Cardiac fibroblast (primary cell): ENCODE measurements at places on chromosomes 7 and 10.

DNA sequence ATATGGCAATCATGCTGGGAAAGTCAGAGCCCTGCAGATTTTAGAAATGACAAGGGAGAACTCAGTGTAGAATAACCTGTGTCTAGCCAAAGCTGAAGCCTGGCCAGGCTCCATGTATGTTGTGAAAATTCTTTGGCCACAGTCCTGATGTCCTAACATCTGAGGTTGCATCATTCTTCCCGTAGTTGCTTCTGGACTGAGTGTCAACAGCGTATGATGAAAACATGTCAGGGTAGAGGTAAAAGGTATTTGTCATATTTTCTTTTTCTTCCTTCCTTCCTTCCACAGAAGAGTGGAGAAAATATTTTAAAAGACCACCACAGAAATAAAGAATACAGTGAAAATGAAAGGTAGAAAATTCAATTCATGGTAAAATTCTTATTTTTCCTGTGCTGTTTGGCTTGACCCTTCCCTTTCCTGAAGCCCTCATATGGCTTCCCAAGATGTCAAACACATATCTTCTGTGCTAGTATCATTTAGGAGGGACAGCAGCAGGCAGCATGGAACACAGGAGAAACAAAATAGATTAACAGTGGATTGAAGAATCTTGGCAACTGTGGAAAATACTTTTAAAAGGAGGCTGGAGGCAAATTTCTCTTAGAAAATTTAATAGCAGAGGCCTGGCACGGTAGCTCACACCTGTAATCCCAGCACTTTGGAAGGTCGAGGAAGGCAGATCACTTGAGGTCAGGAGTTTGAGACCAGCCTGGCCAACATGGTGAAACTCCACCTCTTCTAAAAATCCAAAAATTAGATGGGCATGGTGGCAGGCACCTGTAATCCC is 18.9 kb upstream of the NRBF2 start:
- DNase-seq = peak; percentile 98

DNA sequence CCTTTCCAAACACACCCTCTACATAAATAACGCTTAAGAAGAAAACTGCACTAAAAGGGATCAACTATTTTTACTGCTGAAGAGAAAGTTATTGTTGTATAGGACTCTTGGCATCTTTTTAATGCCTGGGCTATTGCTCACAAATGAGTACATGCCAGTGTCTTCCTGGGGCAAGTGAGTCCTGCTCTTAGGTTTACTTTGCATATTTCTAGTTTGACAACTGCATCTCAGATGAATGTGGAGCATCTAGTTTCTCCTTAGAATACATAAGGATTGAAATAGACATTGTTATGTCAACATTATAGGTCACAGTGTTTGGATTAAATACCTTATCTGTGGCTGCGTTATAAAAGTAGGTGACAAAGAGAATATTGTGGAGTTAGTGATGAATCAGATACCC is 44.5 kb downstream of the PSMC2 start:
- no peak for DNase-seq

- DNase-seq = no peak
Measured at GRCh38 chr10:74753442-74754211, 72.8 kb upstream of the KAT6B start.

- DNase-seq = no peak
Measured at GRCh38 chr7:116672596-116673456, 830 bp downstream of the MET start.

DNA sequence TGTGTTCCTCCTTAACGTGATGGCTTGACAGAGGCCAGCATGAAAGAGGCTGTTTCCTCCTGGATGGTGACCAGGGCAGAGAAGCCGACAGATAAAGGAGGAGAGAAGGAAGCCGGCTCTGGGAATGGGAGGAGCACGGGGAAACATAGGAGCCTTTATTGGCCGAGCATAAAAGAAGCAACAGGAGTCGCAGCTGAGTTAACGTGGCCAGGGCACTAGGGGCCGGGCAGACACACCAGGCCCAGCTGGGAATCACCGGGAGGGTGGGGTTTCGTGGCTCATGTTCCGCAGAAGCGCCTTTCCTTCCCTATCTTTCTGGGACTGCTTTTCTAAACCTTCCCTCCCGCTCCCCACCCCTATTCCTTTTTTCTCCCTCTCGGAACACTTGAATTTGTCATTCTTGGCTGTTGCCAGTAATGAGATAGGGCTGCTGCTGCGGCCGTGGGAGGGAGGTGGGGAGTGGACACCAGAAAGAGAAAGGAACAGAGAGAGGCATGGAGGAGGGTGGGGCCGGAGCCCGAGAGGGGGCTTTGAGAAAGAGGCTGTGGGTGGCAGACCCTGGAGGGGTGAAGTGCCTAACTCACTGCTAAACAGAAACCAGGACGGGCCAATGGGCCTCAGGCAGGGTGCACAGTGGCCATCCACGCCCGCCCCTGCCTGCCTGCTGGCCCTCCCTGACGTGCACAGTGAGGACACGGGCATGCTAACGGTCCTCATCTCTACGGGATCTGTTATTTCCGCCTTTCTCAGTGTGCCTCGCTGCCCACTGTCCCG is 65.2 kb downstream of the COL13A1 start:
- DNase-seq = peak; percentile 80

- DNase-seq = peak; percentile 81
Measured at GRCh38 chr7:36207451-36208291, 54.6 kb downstream of the EEPD1 start.

DNA sequence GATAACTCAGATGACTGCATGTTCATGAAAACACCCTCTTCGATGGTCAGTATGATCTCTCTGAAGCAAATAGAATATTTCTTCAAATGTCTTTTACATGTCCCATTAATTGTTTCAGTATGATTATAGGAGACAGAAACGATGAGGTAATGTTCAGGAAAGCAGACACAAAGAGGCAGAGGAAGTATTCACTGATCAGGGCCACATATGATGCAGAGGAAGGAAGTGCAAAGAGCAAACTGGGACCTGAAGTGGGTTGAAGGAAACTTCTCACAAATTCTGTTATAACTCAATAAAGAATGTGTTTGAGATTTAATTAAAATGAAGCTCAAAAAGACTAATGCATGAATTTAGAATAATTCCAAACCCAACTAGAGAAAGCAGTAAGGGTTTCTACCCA is 70.5 kb downstream of the TES start:
- DNase-seq = no peak

GRCh38 chr10:122098924-122099323 is 110.0 kb downstream of the TACC2 start:
- peak; percentile 88 for DNase-seq

DNA sequence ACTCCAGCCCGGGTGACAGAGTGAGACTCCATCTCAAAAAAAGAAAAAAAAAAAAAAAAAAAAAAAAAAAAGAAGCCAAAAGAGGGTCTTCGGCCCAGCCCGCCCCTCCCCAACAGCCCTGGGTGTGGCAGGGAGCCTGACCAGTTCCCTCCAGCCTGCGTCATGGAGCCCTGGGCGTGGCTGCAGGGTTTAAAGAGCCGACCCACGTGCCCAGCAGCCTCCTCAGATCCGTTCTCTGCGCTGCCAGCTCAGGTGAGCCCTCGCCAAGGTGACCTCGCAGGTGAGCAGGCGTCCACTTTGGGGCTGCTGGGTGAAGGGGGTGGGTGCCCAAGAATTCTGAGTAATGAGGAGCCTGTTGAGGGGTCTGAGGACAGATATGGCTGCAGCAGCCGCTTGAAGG is at the start of gene FXYD4:
Gene FXYD4, plus strand, starts transcription at position 219 of the 400 bp plus-strand sequence. CDS start 2,111 bp downstream, outside the sequence.
- no peak for DNase-seq

DNA sequence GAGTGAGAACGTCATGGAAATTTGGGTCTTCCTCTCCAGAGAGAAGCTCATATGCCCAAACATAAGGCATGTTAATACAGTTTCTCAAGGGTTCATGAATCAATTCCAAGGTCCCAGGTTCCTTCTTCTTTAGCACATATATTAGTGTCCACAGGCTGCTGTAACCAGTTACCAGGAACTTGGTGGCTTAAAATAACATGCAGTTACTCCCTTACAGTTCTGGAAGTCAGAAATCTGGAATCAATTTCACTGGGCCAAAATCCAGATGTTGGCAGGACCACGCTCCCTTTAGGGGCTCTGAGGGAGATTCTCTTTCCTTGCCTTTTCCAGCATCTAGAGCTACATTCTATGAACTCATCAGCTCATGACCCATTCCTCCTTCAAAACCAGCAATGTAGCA is 64.8 kb downstream of the MRC1 start:
- DNase-seq = no peak

DNA sequence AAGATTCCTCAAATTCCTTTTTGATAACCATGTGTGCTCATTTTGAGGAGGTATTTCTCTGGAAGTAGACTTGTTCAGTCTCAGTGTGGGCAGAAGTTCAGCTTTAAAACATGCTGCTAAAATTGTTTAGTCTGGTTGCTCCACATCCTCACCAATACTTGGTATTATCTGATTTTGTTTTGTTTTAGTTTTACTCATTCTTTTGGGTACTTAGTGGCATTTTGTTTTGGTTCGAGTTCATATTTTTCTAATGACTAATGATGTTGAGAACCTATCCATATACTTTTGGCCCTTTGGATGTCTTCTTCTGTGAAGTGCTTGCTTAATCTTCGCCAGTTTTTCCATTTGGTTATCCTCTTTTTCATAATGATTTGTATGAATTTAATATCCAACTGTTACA is 694.2 kb upstream of the FZD8 start:
- DNase-seq = peak; percentile 63

DNA sequence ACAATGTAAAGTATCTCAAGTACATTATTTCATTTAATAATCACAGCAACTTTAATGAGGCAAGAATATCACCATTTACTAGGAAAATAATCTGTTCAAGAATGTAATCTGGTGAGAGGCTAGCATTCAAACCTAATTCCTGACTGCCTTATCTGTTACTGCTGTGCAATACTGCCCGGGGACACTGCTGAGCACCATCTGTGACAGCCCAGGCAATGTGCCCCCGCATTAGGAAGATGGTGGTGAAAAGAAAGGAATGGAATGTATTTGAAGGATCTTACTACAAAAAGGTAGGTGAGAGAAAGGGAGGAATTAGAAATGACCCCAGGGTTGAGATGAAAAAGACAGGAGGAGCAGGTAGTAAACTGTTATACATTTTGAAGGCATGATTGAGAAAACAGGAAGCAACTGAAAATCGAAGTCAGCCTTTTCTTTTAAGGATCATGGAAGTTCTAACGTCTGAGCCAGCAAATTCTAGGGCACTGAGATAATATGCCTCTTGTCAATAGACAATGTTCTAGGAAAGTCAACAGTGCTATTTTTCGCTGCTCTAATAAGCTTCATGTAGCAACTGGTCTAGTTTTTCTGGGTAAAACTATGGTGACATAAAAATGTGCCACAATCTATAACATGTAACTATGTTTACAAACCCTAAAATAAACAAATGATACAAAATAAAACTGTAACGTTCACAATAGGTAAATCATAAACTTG is 90.4 kb downstream of the ETV1 start:
- no peak for DNase-seq

DNA sequence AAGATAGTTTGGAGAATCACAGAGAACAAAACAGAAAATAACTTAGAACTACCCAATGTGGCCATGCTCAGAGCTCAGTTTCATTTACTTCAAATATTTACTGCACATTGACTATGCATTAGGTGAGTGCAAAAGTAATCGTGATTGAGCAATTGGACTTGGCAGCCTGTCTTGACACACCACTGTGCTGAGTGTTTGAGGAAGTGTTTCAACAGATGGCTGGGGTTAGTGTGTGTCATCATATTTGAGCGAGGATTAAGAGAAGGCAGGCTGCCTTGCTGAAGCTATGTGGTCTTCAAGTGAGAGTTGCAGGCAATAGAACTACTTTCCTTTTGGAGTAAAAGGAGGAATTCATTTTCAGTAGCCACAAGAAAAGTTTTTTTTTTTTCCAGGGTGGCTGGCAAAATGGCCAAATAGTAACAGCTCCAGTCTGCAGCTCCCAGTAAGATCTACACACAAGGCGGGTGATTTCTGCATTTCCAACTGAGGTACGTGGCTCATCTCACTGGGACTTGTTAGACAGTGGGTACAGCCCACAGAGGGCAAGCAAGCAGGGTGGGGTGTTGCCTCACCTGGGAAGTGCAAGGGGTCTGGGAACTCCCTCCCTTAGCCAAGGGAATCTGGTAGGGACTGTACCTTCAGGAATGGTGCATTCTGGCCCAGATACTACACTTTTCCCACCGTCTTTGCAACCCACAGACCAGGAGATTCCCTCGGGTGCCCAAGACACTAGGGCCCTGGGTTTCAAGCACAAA is 37.6 kb downstream of the AKR1C4 start:
- peak; percentile 91 for DNase-seq

DNA sequence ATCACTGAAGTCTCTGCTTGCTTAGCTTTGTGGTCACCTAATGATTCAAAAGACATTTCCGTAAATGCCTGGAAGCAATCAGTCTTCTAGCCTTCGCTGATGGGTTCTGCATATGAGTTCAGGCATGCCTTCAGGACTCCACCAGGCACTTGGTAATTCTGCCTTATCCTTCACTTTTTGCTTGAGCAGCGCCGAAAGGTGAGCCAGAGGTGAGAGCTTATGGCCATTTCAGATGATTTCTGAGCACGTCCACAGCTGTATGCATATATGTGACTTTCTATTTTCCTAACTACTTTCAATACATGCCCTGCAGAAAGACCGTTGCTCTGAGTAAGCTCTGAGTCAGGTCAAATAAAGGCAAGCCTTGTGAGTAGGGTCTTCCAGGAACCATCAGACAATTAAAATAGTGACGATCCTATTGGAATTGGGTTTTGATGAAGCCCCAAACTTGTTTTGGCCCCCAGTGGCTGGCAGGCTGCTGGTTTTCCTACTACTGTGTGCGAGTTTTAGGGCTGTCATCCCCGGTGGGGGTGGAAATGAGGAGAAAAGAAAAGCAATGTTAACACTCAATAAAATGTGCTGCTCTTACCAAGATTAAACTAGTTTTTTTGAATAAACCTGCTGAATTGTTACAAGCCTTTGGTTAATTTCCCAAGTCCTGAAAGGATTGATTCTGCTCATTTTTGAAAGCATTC is 154.4 kb upstream of the AKR1E2 start:
- peak; percentile 52 for DNase-seq

DNA sequence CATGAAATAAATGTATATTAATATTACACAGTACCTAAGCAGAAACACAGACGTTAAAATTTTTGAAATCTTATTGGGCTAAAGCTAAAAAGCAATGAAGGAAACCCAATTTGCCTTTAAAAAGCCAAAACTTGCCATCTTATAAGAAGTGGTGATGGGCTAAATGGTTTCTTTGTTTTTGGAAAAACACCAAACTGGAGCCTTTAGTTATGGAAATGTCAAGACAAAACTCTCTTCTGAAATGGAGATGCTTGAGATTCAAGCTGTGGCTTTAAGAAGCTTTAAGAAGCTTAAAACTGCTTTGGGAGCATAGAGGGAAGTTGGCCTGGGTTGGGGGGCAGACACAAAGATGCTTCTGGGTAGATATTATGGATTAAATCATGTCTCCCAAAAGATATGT is 277.0 kb downstream of the GFRA1 start:
- no peak for DNase-seq

DNA sequence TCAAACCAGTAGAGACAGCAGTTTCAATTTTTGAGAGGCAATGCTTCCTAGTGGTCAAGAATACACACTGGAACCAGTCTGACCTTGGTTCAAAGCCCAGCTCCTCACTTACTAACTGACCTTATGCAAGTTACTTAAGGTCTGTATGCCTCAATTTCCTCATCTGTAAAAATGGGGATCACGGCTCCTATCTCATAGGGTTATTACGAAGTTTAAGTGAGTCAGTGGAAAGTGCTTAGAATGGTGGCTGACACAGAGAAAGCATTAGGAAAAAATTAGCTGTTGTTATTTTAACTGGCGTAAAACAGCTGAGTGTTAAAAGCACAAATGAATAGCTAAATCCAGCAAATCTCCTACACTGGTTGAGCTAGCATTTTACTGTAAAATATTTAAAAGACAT is 162.4 kb upstream of the LAMB4 start:
- DNase-seq = peak; percentile 71
